ENCODE measurements at places on chromosomes 6 and 20.

DNA sequence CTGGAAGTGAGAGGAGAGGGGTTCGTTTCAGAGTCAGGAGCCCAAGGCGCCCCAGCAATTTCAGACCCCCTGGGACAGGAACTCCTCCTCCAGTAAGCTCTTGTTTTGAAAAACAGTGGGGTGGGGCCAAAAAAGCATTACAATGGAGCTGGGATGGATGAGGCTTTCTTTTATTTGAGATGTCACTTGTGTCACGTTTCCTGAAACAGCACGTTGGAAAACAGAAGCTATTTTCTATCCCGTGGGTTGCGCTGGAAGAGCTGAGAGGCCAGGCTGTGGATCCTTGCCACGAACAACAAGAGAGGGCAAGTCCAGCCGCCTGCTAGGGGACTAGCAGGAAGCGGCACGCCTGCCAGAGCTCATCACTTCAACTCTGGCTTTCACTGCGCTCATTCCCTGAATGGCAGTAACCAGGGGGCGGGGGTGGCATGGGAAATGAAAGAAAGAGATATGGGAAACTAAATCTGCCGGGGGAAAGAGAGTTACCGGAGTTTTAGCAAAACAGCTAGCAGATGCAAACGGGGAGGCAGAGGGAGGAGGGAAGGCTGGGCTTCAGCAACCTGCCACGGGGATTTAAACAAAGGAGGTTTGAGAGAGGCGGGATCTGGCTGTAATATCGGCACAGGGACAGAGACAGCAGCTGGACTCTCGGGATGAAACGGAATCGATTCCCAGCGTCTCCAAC lies 34.6 kb downstream of the GCNT2 start:
- DNase-seq, result no peak

DNA sequence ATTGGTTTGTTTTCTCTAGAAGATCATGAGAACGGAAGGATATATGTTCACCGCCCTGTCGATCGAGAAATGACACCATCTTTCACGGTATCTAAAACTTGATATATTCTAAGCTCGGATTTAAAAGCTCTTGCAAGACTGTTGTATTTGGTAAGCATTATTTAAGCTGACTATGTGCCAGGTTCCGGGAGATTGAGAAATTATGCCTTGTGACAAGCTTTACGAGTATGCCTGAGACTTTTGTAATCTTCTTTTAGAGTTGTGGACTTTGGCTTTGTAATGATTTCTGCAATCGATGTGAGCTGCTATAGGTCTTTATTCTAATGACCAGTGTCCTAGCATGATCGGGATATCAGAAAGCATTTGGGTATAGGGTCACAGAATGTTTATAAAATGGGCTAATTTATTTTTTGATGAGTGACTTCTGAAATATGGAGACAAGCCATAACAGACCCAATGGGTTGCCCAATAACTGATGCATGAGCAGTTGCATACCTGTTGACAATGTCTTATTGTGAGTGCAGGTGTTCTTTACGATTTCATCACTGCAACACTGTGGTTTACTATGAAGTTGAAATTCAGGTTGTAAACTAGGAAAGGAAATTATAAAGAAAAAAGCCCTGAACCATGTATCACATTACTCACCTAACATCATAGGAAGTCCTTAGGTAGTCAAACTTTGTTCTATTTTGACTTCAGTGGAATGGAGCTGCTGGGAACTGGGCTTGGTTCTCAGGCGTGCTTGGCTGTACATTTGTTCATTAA lies 14.0 kb downstream of the CDH26 start:
- no peak for DNase-seq

DNA sequence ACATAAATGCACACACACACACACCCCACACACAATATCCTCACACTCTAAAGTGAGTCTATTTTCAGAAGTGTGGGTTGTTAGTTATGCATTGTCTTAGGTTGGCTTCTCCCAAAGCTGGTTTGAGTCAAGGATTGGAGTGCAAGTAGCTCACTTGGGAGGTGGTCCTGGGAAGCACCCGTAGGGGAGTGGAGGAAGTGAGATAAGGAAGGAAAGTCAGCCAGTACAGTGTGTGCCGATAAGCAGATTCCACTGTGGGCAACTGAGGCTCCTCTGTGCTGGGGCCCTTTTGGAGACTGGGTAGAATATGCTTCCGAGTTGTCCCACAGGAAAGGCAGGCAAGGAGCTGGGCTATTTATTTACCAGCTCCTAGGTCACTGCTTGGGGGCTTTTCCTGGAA lies 67.2 kb downstream of the PLCB4 start:
- no peak for DNase-seq

DNA sequence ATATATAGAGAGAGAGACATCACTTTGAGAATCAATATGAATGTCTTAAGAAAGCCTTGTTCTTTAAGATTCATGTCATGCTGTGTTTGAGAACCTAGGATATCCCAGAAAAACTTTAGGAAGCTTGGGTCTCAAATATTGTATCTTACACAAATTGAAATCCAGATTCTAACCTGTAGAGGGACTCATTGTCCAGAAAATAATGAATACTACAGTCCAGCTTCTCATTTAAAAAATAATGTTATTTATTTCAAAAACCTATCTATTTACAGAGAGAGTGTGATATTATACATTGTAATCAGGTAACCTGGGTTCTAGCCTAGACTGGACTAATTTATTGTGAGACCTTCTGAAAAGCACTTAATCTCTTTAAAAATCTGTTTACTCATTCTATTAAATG lies 4.2 kb downstream of the RFX6 start:
- DNase-seq, result no peak

GRCh38 chr20:4064144-4064909 lies 49.0 kb upstream of the RNF24 start:
- no peak for DNase-seq

- no peak for DNase-seq
Measured at GRCh38 chr20:57892471-57892870, 182.7 kb upstream of the PMEPA1 start.

- no peak for DNase-seq
Measured at GRCh38 chr6:107652526-107653182, 162.7 kb downstream of the SOBP start.

DNA sequence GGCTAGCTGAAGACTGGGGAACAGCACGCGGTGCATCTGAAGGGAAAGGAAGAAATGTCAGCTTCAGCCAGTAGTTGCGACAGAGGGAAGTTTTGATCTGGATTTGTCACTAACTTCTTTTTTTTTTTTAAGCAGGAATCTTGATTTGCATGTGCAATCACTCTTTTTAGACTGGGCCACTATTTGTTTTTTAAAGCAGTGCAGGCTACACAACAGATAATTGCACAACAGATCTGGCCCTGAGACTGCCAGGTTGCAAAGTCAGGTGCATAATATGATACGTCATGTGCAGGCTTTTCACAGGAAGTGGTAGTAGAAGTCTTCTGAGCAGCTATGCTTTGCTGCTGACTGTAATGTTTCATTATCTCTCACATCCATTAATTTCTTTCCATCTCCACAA lies 13.5 kb downstream of the PFDN4 start:
- no peak for DNase-seq

GRCh38 chr20:21505161-21505809 lies 8.6 kb downstream of the NKX2-2 start:
- no peak for DNase-seq

DNA sequence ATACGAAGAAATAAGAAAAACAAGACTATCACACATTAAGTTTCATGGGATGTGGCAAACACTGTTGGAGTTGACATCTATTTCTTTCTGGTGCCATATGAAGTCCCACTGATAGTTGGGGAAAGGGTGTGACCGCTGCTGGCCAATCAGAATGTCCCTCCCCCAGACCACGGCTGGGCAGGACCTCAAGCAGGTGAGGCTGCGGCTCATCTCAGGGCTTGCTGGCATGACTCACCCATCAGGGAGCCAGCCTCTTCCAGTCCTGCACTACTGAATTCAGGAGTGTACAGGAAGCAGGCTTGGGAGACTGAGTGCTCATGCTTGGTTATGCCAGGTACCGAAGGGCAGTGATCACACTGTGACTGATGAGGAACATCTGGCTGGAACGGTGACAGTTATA lies 18.9 kb downstream of the PREP start:
- DNase-seq, result no peak

GRCh38 chr6:137240168-137240567 lies 21.0 kb upstream of the IFNGR1 start:
- DNase-seq, result no peak

DNA sequence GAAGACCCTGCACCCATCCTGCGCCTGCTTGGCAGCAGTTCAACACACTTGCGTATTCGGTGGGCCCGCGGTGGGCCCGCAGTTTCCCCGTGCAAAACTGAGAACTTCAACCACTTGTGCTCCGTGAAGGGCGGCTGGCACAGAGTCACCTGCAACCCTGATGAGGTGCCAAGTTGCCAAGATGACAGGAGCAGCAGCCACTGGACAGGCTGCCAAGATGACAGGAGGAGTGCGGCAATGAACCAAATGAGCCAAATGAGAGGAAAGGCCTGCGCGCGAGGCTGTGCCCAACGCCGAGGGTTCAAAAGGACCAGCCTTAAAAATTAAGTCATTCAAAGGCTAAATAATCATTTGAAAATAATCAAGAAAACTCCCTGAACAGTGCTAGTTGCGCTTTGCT lies 20.1 kb downstream of the DIDO1 start:
- DNase-seq, result no peak

- DNase-seq, result no peak
Measured at GRCh38 chr6:136961848-136962247, 39.7 kb downstream of the SLC35D3 start.

GRCh38 chr6:159595173-159595572 lies 97.9 kb downstream of the SOD2 start:
- DNase-seq, result no peak

DNA sequence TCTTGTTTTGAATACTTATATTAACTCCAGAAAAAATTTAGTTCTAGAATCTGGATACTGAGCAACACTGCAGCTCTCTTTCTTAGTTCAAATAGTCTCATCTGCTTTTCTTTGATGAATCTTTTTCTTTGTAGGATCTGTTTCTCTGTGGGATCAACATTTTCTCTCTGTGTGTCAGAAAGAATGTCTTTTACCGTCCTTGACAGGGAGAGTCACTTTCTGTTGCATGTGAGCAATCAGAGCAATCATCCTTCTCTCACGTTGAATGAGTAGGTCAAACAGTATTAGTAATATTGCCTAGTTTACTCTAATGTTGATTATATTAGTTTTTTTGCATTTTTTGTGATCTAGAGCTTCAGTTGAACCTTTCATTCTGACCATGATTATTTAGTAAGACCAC lies 130.9 kb downstream of the TRMT11 start:
- no peak for DNase-seq

DNA sequence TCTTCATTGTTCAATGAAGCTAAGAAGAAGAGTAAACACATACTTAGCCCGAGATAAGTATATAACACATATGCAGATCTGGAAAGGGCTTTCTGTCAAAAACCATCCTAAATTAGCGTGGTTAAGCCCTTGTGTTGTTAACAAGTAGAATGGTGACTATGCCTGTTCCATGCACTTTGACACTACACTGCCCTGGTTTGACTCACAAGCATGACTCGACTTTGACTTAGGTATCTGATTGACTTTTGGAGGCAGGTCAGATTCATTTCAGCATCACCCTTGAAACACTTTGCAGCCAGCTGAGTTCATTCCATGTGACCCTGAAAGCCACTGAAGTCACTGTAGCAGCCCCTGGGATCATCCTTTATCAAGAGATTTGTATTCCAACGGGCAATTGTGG lies 239.8 kb downstream of the TBX18 start:
- no peak for DNase-seq

GRCh38 chr20:4007383-4008025 lies 7.9 kb downstream of the RNF24 start:
- DNase-seq, result no peak

- DNase-seq, result no peak
Measured at GRCh38 chr20:8386991-8387390, 254.9 kb downstream of the PLCB1 start.

GRCh38 chr6:18212231-18212630 lies 52.1 kb downstream of the DEK start:
- DNase-seq, result no peak

GRCh38 chr6:134631398-134631924 lies 313.5 kb upstream of the SGK1 start:
- no peak for DNase-seq

DNA sequence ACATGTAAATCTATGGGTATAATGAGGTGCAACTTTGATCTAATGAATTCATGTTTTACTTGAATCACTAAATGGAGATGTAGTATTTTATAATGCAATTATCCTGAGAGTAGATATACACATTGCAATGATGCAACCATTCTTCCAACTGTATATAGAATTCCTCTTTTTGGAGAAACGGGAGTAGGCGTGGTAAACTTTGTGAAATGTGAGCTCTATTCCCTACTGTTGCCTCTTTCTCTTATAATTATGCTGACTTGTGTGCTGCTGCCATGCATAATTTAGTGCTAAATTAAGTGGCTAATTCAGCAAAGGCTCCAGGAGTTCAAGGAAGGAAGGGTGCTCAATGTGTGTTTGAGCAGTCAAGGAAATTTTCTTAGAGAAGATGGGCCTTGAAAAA lies 116.6 kb upstream of the SLC35B3 start:
- DNase-seq, result no peak

DNA sequence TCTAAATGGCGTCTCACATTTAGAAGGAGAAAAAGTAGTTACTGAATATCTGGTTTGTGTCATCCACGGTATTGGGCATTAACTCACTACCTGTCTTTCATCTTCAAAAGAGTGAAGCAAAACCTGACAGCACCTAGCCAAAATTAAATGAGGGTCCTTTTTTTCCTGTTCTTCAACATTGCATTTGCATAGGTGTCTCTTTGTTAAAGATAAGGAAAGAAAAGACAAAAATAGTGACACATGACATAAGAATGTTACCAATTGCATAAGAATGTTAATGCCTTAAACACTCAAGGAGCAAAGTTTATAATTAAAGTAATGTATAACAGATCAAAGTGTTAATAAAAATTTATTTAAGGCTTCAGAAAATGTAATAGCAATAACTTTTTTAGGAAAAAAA lies 61.4 kb upstream of the MANEA start:
- no peak for DNase-seq

DNA sequence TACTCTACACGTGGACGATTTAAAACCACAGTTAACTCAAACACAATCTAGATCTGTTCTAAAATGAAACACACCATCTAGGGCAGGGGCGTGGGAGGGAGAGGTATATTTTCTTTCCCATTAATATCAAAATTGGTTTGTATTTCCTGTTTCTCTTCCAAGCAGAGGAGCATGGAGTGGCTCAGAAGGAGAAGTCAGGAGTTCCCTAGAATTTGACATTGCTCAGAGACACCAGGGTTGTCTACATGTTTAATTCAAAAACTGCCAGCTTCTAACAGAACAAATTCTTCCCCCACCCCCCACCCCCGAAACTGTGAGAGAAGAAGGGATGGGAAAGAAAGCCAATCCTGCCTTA lies 2.3 kb downstream of the PREX1 start:
- no peak for DNase-seq

- DNase-seq, result no peak
Measured at GRCh38 chr20:59866338-59866737, 67.1 kb downstream of the SYCP2 start.

GRCh38 chr6:132964868-132965382 lies 150.6 kb downstream of the RPS12 start:
- DNase-seq, result no peak

- no peak for DNase-seq
Measured at GRCh38 chr6:142843361-142843760, 101.6 kb downstream of the HIVEP2 start.

- DNase-seq, result no peak
Measured at GRCh38 chr6:53426667-53427270, 78.0 kb upstream of the ELOVL5 start.

- no peak for DNase-seq
Measured at GRCh38 chr6:125815080-125815910, 24.5 kb downstream of the NCOA7 start.
